ENCODE measurements at places on chromosomes 7 and 10.

GRCh38 chr10:133405844-133406527 is 12.0 kb downstream of the MTG1 start:
- DNase-seq: no peak

GRCh38 chr10:6347391-6347951 is 144.7 kb downstream of the PFKFB3 start:
- DNase-seq: no peak

DNA sequence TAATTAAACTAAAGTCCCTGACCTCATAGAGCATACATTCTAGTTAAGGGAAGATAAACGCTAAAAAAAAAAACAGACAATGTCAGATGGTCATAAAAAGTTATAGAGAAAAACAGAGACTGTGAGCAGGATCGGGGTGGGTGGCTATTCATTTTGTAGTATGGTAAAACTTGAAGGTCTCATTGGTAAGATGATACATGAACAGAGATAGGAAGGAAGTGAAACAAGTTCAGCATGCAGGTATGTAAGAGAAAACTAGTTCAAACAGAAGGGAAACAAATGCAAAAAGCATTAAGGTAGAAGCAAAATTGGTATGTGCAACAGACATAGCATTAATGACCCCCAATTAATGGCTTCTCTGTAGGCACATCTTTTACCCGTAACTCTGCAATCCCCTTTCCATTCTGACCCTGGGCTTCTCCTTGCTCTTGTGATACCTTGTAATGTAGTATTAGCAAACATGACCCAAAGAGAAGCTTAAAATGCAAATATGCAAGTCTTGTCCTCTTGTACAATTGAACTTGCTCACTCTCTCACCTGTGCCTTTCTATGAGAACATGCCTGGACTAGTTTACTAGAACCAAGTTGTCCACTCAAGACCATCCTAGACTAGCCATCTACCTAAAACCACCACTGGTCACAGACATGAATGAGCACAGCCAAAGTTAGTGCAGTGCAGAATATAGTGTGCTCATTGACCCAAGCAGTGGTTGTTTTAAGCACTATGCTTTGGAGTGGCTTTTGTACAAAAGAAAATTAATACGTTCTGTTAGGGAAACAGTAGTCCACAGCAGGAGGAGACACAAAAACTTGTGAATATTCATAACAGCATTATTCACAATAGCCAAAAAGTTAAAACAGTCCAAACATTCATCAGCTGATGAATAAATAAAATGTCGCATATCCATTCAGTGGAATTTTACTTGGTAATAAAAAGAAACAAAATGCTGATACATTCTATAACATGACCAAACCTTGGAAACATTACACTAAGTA is 57.0 kb downstream of the BRAF start:
- no peak for DNase-seq

GRCh38 chr7:132720835-132721234 is 144.6 kb upstream of the PLXNA4 start:
- DNase-seq: no peak

DNA sequence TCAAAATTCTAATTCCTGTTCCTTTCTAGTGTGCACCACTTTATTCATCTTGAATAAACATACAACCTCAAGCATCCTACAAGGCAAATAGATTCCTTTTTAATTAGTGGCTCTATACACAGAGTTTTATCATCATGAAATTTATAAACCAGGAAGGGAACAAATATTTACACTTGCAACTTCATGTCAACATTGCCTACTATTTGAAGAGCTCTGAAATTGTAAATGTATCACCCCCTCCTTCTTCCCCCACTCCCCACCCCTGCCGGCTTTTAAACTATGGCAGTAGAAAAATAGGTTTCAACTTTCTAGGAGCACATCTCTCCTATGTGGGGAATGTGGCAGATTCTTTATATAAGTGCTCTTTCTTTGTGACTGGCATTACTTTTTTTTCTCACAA is 49.6 kb downstream of the KAT6B start:
- DNase-seq: no peak

GRCh38 chr10:18399158-18399557 is 252.2 kb downstream of the NSUN6 start:
- DNase-seq: no peak

DNA sequence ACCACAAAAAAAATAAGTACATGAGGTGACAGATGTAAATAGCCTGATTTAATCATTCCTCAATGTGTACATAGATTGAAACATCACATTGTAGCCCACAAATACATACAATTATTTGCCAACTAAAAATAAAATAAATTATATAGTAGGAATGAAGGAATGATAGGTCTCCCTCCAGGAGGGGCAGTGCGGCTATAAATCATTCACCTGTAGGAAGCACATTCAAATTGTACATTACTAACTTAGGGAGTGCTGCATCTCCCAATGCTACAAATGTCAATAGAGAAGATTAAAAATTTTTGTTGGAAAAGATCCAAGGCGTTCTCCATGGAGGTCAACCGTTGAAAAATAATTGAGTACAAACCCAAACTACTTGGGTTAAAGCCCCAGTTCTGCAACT is 4.2 kb downstream of the KBTBD2 start:
- no peak for DNase-seq

- DNase-seq: no peak
These were observed 127.0 kb downstream of the LYZL1 start for GRCh38 chr10:29415876-29416275.

DNA sequence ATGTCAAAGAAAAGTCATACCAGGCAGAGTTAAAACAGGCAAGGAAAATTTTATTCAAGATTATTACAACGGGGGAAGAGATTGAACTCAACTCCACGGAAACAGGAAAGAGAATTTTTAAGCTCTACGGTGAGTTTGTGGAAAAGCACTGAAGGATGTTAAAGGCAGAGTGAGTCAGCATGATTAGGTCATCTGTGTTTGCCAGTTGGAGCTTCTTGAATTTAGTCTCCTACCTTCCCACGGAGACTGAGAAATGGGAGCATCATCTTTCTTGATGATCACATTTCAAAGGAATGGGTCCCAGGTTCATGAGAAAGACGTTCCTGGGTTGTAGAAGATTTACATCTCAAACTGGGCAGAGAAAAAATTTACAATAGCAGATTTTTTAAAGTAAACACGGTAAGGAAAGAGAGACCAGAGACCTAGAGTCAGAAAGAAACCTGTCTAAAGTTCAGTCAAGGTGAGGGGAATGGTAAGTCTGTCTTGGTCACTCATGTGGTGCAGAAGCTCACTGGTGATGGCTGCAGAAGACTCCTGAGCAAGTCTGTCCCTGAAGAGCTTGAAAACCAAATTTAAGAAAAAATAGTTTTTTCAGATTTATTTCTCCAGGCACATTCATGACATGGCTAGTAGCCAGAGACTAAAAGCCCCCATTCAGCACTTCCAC is 516.9 kb upstream of the LRRN3 start:
- DNase-seq: no peak

DNA sequence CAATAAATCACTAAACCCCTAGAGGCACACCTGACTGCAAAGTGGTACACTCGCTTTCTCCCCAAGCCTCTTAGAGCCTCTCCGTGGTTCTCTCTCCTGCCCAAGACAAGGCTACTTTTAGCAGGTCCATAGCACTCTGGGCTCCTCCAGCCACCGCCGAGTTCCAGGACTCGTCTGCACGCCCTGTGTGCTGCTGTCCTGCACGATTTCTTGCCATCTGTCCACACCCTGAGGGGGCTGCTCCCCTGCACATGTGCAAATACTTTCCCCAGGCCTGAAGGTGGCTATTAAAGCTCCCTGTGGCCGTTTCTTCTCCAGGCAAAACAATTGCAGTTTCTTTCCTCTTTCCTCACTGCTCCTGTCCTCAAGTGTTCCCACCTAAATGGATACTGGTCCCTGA is 414.3 kb downstream of the PLXNA4 start:
- DNase-seq: no peak

DNA sequence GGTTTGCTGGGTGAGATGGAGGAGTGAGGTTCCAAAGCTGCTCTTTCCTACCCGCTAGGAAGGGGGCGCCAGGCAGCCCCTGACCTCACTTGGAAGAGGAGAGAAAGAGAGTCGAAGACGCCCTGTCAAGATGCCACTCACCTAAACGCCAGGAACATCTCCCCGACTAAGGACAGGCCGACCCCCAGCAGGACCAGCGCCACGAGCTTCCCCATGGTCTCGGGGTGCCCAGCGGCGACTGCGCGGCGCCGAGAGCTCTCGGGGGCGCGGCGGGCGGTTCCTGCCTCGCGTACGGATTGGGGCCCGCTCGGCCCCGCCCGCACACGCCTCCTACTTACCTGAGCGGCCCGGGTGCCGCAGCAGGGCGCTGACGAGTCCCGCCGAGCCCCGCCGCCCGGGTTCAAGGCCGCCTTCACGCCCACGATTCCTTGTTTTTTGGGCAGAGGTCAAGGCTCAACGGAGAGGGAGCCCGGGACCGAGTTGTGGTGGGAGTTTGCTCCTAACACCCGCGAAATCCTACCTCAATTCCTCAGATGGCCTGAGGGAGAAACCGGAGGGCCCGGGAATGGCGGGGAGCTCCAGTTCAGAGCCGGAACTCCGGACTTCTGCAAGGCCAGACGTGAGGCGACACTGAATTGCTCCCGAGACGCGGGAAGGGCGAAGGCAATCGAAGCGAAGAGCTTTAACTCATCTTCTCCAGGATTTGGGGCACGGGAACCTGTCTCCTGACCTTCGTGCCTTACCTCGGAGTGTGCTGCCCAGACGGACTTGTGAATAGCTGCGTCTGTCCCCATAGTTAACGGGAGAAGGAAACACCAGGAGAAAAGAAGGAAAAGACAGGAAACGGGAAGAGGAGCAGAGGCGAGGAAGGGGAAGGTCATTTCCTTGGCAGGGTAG is at the start of gene PON3:
Gene PON3, minus strand, starts transcription at position 240 of the 897 bp plus-strand sequence. Its CDS starts 25 bp downstream, at position 215.
- peak; percentile 87 for DNase-seq

- DNase-seq: no peak
These were observed 77.6 kb upstream of the RSU1 start for GRCh38 chr10:16894821-16895220.

All from large intestine (tissue), 12 donors.